Cardiac muscle cell (in vitro differentiated cells and primary cell): ENCODE measurements at places on chromosomes 12 and 14.

GRCh38 chr12:131452444-131452860 is 258.4 kb upstream of the SFSWAP start:
- peak; percentile 48 for DNase-seq
- H3K4me1 ChIP-seq, result no peaks in the 10 kb centered on the region
- no peak overlapping the region for H3K4me3 ChIP-seq
- H3K27ac ChIP-seq, result no peak overlapping the region
- no peaks in the 10 kb centered on the region for H3K27me3 ChIP-seq
- no peaks in the 10 kb centered on the region for H3K36me3 ChIP-seq

DNA sequence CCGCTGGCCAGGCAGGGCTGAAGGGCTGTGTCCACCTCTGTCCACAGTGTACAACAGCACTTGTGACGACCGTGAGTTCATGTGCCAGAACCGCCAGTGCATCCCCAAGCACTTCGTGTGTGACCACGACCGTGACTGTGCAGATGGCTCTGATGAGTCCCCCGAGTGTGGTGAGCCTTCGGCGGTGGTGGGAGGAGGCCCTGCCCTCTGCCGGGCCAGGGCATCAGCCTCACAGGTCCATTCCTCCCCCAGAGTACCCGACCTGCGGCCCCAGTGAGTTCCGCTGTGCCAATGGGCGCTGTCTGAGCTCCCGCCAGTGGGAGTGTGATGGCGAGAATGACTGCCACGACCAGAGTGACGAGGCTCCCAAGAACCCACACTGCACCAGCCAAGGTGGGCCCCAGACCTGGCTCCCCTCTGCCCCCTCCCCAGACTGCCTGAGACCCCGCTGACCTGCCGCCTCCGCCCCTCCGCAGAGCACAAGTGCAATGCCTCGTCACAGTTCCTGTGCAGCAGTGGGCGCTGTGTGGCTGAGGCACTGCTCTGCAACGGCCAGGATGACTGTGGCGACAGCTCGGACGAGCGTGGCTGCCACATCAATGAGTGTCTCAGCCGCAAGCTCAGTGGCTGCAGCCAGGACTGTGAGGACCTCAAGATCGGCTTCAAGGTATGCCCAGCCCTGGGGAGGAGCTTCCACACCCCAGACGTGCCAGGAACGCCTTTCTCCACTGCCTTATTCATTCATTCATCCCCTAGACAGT is 20.8 kb upstream of the NXPH4 start:
- H3K27me3 ChIP-seq, result no peaks in the 10 kb centered on the region
- H3K4me1 ChIP-seq, result no peaks in the 10 kb centered on the region
- no peak overlapping the region for H3K27ac ChIP-seq
- H3K36me3 ChIP-seq, result peaks cover 54% of the 10 kb centered on the region

- peak; percentile 75 for DNase-seq
- peaks cover 26% of the 10 kb centered on the region for H3K4me1 ChIP-seq
- peaks cover 48% of the 10 kb centered on the region for H3K36me3 ChIP-seq
- peak overlapping the region; percentile 2 for H3K27ac ChIP-seq
Measured at GRCh38 chr12:108649669-108650068, 16.0 kb upstream of the SELPLG start.

GRCh38 chr12:110742718-110743570 is at the start of gene PPP1CC:
Gene PPP1CC, minus strand, starts transcription at chr12:110742891. Its CDS starts 184 bp downstream, at chr12:110742707.
- peak within 1 kb of the TSS; percentile 96 for H3K4me3 ChIP-seq
- H3K27me3 ChIP-seq, result no peaks in the 10 kb centered on the region
- no peaks in the 10 kb centered on the region for H3K36me3 ChIP-seq

DNA sequence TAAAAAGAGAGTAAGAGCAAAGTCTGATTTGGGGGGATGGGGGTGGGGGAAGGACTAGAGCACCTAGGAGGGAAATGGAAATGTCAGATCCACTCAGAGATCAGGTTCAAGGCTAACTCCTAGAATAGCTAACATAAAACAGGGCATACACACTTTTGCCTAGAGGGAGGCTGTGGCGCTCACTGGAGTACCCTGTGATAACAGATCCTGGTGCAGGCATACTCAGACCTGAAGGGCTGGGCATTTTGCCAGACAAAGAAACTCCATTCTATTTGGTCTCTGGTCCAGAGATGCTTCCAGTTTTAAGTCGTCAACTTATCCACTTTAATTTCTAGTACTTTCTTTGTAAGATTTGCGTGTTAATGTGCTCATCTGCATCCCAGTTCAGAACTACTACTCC is 5.8 kb downstream of the CTDSP2 start:
- peaks cover 86% of the 10 kb centered on the region for H3K4me1 ChIP-seq
- peak overlapping the region; percentile 87 for H3K27ac ChIP-seq
- peak overlapping the region; percentile 8 for H3K4me3 ChIP-seq
- H3K36me3 ChIP-seq, result no peaks in the 10 kb centered on the region

DNA sequence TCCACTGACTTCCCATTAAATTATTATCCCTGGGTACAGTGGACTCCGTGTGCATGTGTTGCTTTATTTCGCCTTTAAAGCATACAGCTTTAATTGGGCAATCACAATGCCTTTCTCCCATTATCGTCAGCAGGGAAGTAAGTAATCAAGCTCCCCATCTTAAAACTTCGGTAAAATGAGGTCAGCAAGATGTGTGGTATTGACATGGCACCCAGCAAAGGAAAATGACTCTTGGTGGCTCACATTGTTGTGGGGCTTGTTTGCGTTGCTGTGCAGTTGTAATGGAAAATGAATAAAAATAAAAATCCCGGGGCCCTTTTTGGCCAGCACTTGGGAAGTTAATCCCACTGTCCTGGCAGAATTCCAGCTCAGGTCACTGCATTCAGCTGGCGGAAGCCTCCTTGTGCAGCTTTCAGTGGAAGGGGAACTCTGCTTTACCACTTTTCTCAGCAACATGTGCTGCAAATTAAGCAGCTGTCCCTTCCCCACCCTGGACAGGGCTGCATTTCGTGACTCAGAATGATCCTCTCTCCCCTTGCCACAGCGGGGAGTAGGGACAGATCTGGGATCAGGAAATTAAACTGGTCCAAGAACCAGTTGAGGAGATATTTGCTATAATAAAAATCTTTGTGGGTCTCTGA is 13.9 kb upstream of the ATP2A2 start:
- H3K4me1 ChIP-seq, result peaks cover 48% of the 10 kb centered on the region
- H3K27me3 ChIP-seq, result no peaks in the 10 kb centered on the region
- peak overlapping the region; percentile 73 for H3K27ac ChIP-seq
- H3K36me3 ChIP-seq, result no peaks in the 10 kb centered on the region
- no peak overlapping the region for H3K4me3 ChIP-seq
- peak; percentile 64 for DNase-seq

DNA sequence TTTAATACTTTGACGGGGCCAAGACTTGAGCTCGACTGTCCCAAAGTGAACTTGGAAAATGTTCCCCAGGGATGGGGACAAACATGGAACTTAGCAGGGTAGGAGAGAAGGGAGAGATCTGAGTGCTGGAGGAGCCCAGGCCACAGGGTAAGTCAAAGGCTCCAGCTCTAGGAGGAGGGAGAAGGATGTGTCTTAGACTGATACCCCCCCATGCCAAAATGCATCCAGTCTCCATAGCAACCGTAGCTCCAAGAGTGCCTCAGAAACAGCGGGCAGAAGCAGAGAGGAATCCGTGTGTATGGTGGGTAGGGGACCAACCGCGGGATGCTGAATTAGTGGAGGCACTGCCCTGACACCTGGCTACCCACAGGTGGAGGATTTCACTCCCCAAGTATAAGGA is 845 bp upstream of the AGAP2 start:
- no peaks in the 10 kb centered on the region for H3K36me3 ChIP-seq
- H3K27ac ChIP-seq, result no peak overlapping the region
- no peak overlapping the region for H3K4me3 ChIP-seq
- peaks cover 91% of the 10 kb centered on the region for H3K27me3 ChIP-seq

GRCh38 chr14:82879949-82880535 is 1346.4 kb upstream of the SEL1L start:
- no peaks in the 10 kb centered on the region for H3K4me1 ChIP-seq
- no peak overlapping the region for H3K4me3 ChIP-seq
- no peak overlapping the region for H3K27ac ChIP-seq

- DNase-seq, result no peak
- H3K27me3 ChIP-seq, result no peaks in the 10 kb centered on the region
- no peak overlapping the region for H3K4me3 ChIP-seq
- peaks cover 4% of the 10 kb centered on the region for H3K36me3 ChIP-seq
- no peak overlapping the region for H3K27ac ChIP-seq
- H3K4me1 ChIP-seq, result peaks cover 6% of the 10 kb centered on the region
Measured at GRCh38 chr14:61501714-61502458, 180.5 kb downstream of the PRKCH start.

DNA sequence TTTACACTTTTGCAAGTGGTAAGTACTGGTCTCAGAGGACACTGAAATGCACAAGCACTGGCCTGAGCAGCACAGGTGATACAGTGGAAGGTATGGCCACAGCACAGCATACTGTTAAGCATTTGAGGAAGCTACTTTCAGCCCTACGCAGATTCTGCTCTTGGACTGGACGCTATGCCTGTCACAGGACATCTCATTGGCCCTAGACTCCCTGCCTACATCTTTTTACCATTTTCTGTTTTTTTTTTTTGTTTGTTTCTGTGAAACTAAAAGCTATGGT is 144.2 kb upstream of the ABCD2 start:
- no peaks in the 10 kb centered on the region for H3K27me3 ChIP-seq
- peaks cover 4% of the 10 kb centered on the region for H3K4me1 ChIP-seq
- no peaks in the 10 kb centered on the region for H3K36me3 ChIP-seq
- H3K27ac ChIP-seq, result no peak overlapping the region
- DNase-seq, result no peak
- no peak overlapping the region for H3K4me3 ChIP-seq

- no peaks in the 10 kb centered on the region for H3K36me3 ChIP-seq
- DNase-seq, result no peak
- no peaks in the 10 kb centered on the region for H3K27me3 ChIP-seq
- peaks cover 4% of the 10 kb centered on the region for H3K4me1 ChIP-seq
- no peak within 1 kb of the TSS for H3K4me3 ChIP-seq
Measured at GRCh38 chr12:66678338-66679275, at the start of gene GRIP1. Gene GRIP1, minus strand, starts transcription at chr12:66679076. Its CDS starts 172 bp downstream, at chr12:66678904.

- H3K4me1 ChIP-seq, result peaks cover 31% of the 10 kb centered on the region
- H3K36me3 ChIP-seq, result no peaks in the 10 kb centered on the region
- H3K27me3 ChIP-seq, result no peaks in the 10 kb centered on the region
- DNase-seq, result no peak
- no peak overlapping the region for H3K27ac ChIP-seq
- H3K4me3 ChIP-seq, result no peak overlapping the region
Measured at GRCh38 chr12:107026806-107027635, 40.1 kb upstream of the MTERF2 start.

- H3K27ac ChIP-seq, result no peak overlapping the region
- H3K36me3 ChIP-seq, result no peaks in the 10 kb centered on the region
- H3K4me1 ChIP-seq, result peaks cover 8% of the 10 kb centered on the region
- no peak for DNase-seq
Measured at GRCh38 chr12:27552886-27553560, 29.0 kb downstream of the PPFIBP1 start.

DNA sequence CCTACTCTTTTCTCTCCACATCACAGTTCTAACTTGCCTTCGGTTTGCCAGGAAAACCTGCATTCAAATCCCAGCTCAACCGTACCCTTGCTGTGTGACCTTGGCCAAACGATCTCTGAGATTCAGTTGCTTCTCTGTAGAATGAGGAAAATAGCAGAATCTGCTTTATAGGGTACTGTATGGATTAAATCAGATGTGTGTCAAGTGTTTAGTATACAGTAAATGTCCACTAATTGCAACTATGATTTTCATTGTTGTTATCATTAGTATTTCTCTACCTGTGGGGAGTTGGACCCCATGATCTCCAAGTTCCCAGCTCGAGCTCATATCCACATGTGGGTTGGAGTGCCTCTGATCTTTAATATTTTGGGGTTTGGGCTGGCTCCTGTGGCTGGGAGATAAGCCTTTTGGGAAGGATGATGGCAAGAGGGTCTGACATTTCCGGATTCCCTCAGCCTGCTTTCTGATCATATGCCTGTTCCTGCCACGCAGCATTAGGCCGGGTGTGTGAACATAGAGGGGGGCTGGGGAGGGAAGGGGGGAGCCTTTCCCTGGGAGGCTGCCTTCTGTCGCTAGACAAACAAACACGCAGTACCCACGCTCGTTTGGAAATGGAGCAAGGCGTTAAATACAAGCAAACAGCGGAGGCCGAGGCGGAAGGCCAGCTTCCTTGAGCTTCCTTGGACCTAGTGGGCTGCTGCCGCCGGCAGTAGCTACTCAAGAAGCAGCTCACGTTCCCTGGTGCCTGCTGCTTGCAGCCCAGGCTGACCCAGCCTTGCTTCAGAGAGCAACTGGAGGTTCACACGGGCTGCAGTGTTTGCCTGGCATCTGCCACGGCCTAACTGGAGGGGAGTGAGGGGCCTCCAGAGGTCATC is 213.5 kb upstream of the LHX5 start:
- DNase-seq, result no peak
- H3K27me3 ChIP-seq, result no peaks in the 10 kb centered on the region
- H3K36me3 ChIP-seq, result no peaks in the 10 kb centered on the region

- no peak overlapping the region for H3K27ac ChIP-seq
- H3K4me1 ChIP-seq, result no peaks in the 10 kb centered on the region
- peaks cover 13% of the 10 kb centered on the region for H3K36me3 ChIP-seq
- H3K4me3 ChIP-seq, result no peak overlapping the region
- no peak for DNase-seq
Measured at GRCh38 chr14:65057695-65058094, 44.6 kb downstream of the MAX start.

DNA sequence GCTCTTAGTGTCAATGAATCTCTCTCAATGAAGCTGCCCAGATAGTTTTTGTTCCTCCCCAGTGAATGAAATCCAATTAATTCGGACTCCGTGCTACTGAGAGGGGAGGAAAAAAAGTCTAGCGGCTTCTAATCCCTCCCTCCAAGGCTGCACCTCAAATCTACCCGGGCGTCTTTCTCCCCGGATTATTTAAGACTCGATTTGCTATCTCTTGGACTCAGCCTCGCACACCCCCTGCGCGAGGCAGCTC is 134 bp downstream of the DUSP6 start:
- peaks cover 39% of the 10 kb centered on the region for H3K4me1 ChIP-seq
- H3K27ac ChIP-seq, result peak overlapping the region; percentile 94
- H3K4me3 ChIP-seq, result peak overlapping the region; percentile 81
- peaks cover 16% of the 10 kb centered on the region for H3K36me3 ChIP-seq

DNA sequence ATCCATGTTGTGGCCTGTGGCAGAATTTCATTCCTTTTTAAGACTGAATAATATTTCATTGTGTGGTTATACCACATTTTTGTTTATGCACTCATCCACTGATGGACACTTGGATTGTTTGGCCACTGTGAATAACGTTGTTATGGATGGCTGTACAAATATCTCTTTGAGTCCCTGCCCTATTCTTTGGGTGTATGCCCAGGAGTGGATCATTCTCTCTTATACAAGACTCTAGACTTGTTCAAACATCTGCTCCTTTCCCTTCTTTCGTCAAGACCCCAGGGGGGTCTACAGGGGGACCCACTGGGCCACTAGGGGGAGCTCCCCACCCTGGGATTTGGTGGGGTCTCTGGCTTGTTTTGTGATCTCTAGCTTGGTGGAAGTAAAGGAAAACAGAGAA is 77.4 kb downstream of the FBXL14 start:
- peaks cover 21% of the 10 kb centered on the region for H3K4me1 ChIP-seq
- no peak overlapping the region for H3K27ac ChIP-seq
- DNase-seq, result peak; percentile 55
- no peaks in the 10 kb centered on the region for H3K27me3 ChIP-seq
- no peak overlapping the region for H3K4me3 ChIP-seq

- H3K27ac ChIP-seq, result no peak overlapping the region
- peaks cover 63% of the 10 kb centered on the region for H3K27me3 ChIP-seq
- H3K4me1 ChIP-seq, result peaks cover 4% of the 10 kb centered on the region
- peak; percentile 39 for DNase-seq
- H3K4me3 ChIP-seq, result peak overlapping the region; percentile 32
Measured at GRCh38 chr12:71438670-71439361, 782 bp upstream of the LGR5 start.

- H3K27me3 ChIP-seq, result no peaks in the 10 kb centered on the region
- no peak overlapping the region for H3K27ac ChIP-seq
- H3K4me1 ChIP-seq, result peaks cover 10% of the 10 kb centered on the region
- DNase-seq, result no peak
Measured at GRCh38 chr12:111094157-111095010, 174.0 kb upstream of the MYL2 start.
